Fibroblast of skin of left biceps (primary cell): ENCODE measurements at places on chromosomes 12 and 14.

- no peak for DNase-seq
These were observed 106.5 kb upstream of the PLXNC1 start for GRCh38 chr12:94041850-94042249.

DNA sequence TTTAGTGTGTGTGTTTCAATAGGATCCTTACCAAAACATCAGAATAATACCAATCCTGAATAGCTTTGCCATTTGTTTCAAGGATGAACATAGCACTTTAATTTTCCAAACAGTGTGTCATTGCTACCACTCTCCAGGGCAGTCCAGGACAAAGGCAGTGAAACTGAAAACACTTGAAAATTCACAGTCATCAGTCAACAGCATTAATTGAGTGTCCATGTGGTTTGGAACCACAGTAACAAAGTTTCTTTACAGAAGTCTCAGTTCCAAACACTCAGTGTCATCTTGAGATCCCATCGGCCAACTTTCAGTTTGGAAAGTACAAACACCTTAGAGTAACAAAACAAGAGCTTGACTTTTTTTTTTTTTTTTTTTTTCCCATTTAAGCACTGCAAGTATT is 228.4 kb upstream of the SOX5 start:
- DNase-seq: no peak

GRCh38 chr12:120700886-120701285 is 9.4 kb upstream of the UNC119B start:
- no peak for DNase-seq

DNA sequence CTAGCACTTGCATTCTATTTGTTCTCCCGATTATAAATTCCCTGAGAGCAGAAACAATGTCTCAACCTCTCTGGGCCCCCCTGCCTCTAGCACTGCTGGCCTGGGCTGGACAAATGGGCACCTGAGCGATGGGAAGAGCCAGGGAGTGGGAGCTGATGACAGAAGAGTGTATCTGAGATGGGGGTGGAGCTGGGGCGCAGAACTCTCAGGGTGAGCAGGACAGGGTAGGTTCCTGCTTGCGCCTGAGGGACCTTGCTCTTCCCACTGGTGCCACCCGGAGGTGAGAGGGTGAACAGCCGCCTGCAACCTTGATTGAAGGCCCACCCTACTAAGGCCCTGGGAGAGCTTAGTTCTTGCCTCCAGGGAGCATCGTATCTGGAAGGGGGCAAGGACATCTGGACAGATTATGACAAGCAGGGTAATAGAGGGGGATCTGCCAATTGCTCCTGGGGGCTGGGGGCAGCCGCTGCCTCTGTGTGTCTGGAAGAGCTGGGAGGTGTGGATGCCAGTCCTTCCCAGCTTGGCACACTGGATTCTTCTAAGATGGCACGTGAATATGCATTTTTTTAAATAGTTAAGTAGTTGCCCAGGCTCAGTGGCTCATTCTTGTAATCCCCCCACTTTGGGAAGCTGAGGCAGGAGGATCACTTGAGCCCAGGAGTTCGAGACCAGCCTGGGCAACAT is 43.0 kb upstream of the TSPAN9 start:
- peak; percentile 23 for DNase-seq

DNA sequence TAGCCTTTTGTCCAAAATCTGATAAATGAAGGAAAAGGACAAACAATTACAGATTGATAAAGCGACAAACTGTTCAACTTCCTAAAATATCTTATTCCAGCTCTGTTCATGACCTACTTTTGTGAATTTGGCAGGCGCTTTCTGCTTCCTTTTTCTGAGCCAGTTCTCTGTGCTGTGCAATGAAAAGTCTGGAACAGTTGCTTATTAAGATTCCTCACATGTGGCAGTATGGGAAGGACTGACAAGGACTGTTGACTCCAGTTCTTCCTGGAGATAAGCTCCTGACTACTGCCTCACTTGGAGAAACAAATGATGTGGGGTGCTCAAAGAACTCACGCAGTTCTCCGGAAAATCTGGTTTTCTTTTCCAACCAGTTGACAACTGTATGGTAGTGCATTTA is 58.3 kb upstream of the ANP32D start:
- DNase-seq: no peak

- no peak for DNase-seq
These were observed 213.0 kb downstream of the IPO8 start for GRCh38 chr12:30482650-30483049.

GRCh38 chr12:43102546-43103264 is 449.3 kb downstream of the ADAMTS20 start:
- no peak for DNase-seq

GRCh38 chr12:106304001-106304421 is 1.5 kb downstream of the TCP11L2 start:
- no peak for DNase-seq

GRCh38 chr12:6396031-6396430 is 12.1 kb downstream of the LTBR start:
- DNase-seq: no peak
